ENCODE measurements at places on chromosomes 11 and 22.

DNA sequence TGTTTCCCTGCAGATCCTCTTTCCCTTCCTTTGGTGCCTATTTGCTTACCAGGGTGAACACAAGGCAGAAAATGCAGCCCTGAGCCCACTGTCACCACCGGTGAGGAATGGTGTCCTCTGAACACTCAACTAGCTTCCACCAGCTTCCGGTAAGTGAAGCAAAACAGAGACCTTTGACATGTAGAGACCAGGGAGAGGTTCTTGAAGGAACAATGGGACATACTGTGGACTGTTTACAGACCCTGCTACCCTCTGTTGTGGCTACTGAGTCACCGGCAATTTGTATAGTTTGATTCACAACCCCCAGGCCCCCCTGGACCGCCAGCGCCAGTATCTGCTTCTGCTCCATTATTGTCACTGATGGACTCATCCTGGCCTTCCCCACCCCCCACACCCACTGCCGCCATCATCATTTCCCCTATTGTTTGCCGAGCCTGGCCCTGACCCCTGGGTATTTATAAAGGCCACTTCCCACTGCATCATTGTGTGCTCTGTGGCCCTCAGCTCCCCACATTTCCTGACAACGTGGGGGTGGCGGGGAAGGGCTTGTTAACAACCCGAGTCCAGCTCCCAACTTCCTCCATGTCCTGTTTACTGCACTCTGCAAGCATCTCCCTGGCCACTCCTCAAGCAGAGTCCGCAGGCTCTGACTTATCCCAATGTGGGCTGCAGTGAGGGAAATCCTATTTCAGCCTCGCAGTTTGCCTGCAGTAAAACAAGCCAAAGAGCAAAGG lies 252.9 kb downstream of the ETS1 start:
- DNase-seq = no peak

DNA sequence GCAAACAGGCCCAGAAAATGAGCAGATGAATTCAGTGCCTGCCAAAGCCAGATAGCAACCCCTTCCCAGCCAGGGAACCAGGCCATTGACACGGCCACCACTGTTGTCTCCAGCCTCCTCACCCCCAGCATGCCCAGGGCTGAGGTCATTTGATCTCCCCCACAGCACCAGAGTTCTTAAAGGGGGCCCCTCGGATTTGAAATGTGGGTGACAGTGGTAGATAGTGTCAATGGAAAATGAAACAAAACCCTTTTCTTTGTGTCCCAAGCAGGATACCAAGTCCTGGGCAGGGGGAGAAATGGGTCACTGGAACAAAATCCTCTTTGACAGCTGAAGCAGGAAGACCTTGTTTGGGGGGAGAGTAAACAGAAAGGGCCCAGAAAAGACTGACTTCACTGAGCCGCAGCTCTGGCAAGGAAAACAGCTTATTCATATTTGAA lies 14.3 kb upstream of the ACCSL start:
- no peak for DNase-seq

DNA sequence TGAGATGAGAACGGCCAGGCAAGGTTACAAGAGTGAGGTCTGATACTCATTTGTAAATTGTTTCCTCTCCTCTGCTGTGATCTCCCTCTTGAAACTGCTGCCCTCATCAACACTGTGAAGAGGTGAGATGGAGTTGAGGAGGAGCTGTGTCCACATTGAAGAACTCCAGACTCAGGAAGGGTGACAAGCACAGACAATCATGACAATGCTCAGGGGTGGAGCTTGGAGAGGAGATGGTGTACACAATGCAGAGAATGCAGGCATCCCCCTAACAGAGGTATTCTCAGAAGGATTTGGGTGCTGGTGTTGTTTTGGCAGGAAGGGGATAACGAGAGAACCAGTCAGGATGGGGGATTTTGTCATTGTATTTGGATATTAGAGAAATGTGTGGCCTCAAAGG lies 21.5 kb upstream of the MMP7 start:
- DNase-seq = no peak

DNA sequence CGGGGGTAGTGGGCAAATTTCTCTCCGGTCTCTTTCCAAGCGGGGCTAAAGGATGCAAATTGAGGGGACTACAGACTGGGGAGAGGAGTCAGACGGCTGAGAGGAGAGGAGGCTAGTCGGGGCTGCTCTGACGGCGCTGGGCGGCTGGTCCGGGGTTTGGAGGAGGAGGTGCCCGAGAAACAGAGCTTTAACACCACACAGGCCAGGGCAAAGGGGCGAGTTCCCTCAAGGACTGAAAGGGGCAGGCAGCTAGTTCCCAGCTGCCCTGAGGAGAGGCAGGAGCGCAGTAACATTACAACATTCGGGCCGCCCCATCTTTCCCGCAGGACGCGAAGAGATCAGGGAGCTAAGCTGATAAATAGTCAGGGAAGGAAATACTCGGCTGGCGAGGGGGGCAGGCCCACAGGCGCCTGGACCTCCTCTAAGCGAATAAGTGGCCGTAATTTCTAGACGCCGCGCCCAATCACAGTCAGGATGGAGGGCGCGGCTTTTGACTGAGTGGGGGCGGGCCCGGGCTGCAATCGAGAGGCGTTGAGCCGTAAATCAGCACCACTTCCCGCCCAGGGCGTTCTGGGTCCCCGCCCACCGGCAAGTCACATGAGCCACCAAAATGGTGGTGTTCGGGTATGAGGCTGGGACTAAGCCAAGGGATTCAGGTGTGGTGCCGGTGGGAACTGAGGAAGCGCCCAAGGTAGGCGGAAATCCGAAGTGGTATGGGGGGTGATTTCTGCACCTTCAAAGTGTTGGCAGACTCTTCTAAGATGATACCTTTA lies at the start of gene TMEM126B:
TMEM126B (plus strand) TSS at position 596 of the 773 bp plus-strand sequence; CDS start at position 611, 15 bp downstream.
- DNase-seq = peak; percentile 90

GRCh38 chr11:6040874-6041273 lies 10.3 kb upstream of the OR56A1 start:
- no peak for DNase-seq

GRCh38 chr11:37914859-37915258 lies 1316.8 kb upstream of the RAG2 start:
- no peak for DNase-seq

- no peak for DNase-seq
Measured at GRCh38 chr22:19703869-19704268, 10.4 kb upstream of the SEPTIN5 start.

DNA sequence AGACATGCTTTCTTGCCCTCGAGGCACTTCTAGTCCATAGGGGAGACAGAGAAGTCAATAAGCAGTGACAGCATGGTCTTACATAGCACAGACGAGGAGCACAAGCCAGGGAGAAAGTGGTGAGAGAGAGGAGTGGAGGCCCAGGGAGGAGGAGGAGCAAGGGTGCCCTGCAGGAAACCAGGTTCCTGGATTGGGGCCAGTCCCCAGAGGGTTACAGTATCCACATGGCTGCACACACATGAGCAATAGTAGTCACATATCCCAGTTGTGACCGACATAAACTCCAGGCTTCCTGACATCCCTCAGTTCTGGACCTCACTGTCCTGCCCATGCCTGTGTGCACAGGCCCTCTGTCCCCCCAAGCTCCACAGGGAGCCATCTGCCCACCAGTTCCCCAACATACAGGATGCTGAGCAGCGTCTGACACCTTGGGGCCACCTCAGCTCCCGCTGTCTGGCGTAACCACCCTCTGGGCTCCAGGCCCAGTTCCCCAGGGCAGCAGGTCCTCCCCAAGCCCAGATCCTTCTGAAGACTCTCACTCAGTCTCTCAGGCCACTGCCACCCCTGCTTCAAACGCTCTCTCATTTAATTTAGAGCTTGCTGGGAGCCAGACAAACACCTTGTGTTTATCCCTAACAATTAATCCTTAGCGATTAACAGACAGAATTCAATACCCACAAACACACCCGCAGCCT lies 53.7 kb downstream of the DSCAML1 start:
- DNase-seq = no peak

- DNase-seq = no peak
Measured at GRCh38 chr11:72349616-72350218, 84.6 kb downstream of the CLPB start.

GRCh38 chr11:66073669-66074068 lies 3.6 kb downstream of the PACS1 start:
- DNase-seq = no peak

- no peak for DNase-seq
Measured at GRCh38 chr11:131932584-131933325, 562.3 kb downstream of the NTM start.

GRCh38 chr11:12592283-12592682 lies 81.9 kb upstream of the TEAD1 start:
- no peak for DNase-seq

DNA sequence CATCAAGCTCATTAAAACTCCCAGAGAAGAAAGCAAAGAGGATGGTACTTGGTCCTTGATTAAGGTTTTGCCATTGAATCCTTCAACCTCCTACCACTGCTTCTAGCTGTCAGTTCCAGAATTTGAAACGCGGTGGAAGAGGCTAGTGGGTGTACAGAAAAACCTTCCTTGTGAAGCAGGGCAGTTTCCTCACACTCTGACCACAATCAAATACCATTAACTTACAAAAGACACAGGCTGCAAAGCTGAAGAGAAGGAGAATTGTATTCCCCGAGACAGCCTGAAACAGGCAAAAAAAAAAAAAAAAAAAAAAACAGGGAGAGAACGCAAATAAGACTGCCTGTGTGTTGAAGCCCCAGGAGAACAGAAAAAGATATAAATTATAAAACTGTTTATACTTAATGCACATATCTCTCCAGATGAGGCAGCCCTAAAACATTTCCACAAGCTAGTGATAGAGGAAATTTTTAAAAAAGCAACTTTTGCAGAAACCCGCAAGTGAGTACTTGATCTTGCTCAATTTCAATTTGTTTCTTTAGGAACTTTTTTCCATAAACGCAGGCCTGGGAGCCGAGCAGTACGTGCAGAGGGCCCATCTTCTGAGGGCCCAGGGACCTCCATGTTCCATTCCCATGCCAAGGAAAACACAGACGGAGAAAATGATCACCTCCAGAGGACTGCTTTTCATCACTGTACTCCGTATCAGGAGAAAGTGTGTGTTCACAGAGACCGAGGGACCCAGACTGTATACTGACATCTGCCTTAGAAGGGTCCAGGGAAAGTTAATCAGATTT lies 218.7 kb upstream of the BLID start:
- no peak for DNase-seq

DNA sequence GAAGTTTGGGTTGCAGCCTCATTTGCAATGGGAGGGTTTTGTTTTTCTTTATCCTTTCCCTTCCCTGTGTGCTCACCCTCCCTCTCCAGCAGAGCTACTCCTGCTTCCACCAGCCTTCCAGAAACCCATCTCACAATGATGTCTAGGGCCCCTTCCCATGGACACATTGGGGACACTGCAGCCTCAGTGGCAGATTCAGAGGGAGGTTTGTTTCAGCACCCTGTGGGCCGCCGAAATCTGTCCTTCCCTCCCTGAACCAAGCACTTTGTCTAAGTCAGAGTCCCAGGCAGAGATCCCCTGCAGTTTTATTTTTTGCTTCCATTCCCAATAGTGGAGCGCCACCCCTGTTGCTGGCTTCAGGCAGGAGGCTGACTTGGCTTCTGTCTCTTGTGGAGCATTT lies 8.6 kb upstream of the SYNGR1 start:
- DNase-seq = no peak

GRCh38 chr22:35955546-35955945 lies 73.1 kb downstream of the RBFOX2 start:
- no peak for DNase-seq

DNA sequence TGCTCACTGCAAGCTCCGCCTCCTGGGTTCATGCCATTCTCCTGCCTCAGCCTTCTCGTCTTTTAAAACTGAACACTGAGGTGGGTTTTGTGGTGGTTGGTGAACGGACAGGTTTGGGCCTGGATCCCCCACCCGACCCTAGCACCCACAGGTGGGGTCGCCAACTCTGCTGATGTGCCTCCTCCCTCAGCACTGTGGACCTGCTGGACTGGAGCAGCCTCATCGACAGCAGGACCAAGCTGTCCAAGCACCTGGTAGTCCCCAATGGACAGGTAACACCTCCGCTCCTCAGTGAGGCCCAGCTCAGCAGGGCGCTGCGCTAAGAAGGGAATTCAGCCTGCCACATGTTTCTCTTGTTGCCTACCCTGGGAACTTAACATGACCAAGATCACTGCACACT lies 15.2 kb downstream of the DGCR6L start:
- DNase-seq = no peak

DNA sequence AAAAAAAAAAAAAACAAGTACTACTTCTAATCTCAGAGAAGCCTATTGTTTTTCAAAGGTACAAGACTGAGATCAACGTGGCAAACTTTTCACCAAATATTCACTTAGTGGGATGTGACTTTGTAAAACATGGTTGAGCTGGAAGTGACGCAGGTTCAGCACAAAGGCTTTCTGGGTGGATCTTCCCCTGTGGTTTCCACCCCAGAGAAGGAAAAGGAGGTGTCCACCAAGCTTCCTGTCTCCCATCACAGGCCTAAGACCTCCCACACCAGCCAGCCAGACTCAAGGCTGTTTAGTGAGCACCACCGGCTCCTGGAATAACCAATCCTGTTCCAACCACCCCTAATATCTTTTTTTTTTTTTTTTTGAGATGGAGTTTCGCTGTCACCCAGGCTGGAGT lies 5.7 kb downstream of the TMEM184B start:
- no peak for DNase-seq

DNA sequence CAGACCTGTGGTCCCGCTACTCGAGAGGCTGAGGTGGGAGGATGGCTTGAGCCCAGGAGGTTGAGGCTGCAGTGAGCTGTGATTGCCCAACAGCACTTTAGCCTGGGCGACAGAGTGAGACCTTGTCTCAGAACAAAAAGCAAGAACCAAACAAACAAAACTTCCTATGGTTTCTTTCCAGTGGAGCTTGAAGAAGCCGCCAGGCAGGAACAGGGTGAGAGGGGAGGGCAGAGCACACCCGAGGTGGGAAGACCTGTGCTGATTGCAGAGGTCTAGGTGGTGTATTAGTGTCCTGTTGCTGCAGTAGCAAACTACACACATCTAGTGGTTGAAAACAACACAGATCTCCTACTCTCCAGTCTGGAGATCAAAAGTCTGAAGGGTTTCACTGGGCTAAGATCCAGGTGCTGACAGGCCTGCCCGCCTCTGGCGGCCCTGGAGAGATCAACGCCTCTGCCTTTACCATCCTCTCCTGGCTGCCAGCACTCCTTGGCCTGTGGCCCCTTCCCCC lies 10.5 kb downstream of the ARHGEF17 start:
- DNase-seq = no peak

- DNase-seq = no peak
Measured at GRCh38 chr11:36105743-36106581, 162.1 kb downstream of the LDLRAD3 start.

- no peak for DNase-seq
Measured at GRCh38 chr11:18013790-18014507, 1.1 kb upstream of the SERGEF start.

DNA sequence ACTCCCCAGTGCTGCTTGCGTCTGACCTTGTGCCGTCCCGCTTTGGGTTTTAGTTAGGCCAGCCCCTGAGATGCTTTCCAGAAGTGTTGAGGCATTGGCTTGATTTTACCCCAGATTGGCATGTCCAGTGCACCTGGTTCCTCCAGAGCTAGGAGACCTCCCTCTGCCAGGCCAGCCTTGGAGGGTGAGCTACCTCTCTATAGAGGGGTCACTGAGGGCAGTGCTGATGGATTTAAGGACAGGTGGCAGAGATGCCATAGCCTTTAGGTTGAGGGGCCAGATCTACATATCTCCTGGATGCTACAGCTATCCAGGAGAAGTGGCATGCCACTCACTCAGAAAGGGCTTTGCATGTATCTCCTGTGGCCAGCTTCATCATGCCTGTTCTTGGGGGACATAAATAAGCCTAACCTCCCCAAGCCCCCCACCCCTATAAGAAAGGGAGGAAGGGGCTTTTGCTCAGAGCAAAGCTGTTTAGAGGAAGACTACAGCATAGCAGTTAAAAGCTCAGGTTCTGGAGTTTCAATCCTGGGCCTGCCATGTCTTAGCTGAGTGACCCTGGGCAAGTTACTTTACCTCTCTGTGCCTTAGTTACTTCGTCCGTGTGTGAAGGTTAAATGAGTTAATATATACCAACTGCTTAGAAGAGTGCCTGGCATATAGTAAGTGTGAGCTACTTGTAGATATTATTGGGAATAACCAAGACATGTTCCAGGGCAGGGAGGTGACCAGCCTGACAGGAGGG lies 6.4 kb downstream of the UBE2L3 start:
- no peak for DNase-seq
